ENCODE measurements at places on chromosomes 1 and 21.

DNA sequence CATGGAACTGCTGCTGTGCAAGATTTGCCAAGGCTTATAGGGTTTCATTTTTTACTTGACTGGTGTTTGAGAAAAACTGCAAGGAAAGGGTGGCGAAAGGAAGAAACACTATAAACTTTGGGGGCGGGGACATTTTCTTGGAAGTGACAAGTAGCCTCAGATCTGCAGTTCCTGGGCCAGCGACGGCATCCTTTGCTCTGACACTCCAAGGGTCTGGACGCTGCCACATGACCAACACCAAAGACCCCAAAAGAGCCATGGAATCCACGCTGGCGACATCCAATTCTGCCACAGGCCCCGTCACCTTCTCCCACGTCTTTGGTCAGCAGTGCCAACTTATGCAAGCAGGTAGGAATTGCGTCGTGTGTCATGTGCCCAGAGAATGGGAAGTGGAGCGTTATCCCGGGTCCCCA, 193.4 kb downstream of the PRDM2 start:
- DNase-seq = no peak

GRCh38 chr21:32364387-32364786, 28.4 kb downstream of the URB1 start:
- DNase-seq = no peak

DNA sequence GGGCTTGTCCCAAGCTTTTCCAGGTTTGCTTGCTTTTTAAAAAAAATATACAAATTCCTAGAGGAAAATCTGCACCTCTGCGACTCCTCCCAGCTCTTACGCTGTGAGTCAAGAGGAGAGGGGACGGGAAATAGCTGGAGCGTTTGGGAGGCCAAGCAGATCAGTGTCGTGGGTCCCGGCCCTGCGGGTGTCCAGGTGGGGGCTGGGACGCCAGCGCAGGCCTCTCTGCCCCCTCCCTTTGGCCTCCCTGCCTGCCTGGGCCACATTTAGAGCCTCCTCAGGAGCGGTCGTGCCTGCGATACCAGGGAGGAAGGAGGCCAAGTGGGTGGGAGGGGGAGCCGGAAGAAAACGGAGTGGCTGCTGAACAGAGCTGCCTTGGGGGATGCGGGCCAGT, 9.0 kb downstream of the WNT4 start:
- no peak for DNase-seq

- no peak for DNase-seq
Measured at GRCh38 chr1:58459911-58460310, 86.6 kb downstream of the OMA1 start.

GRCh38 chr1:205319081-205320018, 2.2 kb downstream of the NUAK2 start:
- DNase-seq = peak; percentile 65

DNA sequence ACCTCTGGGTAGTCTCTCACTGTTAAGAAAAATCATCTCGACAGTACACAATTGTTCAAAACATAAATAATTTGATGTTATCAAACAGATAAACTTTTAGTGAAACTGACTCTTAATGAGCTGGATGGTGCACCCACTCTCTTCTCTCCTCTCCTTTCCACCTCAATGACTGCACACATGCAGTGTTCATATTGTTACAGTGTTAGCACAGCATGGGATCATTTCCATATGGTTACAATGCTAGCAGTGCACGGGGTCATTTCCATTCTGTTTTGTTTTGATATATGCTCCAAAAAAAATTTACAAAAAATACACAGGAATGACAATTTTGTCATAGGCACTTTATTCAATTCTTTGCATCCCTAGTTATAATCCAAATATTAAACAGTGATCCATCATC, 26.4 kb upstream of the RNF187 start:
- no peak for DNase-seq

- no peak for DNase-seq
Measured at GRCh38 chr1:198264282-198264681, 107.5 kb downstream of the NEK7 start.

DNA sequence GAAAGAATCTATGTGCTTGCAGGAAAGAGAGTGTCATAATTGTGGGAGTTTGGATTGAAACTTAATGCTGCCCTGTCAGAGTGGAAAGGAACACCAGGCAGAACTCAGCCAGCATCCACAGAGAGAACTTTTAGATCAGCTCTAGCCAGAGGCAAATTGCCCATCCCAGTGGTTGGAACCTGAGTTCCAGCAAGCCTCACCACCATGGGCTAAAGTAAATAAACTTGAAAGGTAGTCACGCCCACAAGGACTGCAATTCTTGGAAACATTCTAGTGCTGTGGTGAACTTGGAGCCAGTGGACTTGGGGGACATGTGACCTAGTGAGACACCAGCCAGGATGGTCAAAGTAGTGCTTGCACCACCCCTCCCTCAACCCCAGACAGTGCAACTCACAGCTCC, 571.6 kb downstream of the LRRIQ3 start:
- no peak for DNase-seq

DNA sequence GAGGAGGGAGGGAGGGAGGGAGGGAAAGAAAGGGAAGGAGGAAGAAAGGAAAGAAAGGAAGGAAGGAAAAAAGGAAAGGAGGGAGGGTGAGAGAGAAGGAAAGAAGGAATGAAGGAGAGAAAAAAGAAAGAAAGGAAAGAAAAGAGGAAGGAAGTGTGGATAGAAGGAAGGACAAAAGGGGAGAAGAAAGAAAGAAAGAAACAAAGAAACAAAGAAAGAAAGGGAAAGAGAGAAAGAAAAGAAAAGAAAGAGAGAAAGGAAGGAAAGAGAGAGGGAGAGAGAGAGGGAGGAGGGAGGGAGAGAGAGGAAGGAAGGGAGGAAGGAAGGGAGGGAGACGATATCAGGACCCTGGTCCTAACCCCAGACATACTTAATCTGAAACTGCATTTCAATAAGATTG, 146.2 kb upstream of the ZC3H11B start:
- no peak for DNase-seq

DNA sequence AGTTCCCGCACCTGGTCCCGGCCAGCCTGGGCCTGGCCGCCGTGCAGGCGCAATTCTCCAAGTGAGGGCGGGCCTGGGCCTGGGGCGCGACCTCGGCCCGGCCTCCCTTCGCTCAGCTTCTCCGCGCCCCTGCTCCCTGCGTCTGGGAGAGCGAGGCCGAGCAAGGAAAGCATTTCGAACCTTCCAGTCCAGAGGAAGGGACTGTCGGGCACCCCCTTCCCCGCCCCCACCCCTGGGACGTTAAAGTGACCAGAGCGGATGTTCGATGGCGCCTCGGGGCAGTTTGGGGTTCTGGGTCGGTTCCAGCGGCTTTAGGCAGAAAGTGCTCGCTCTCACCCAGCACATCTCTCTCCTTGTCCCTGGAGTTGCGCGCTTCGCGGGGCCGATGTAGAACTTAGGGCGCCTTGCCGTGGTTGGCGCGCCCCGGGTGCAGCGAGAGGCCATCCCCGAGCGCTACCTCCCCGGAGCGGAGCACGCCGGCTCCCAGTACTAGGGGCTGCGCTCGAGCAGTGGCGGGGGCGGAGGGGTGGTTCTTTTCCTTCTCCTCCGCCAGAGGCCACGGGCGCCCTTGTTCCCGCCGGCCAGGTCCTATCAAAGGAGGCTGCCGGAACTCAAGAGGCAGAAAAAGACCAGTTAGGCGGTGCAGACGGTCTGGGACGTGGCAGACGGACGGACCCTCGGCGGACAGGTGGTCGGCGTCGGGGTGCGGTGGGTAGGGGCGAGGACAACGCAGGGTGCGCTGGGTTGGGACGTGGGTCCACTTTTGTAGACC, 1.2 kb downstream of the OLIG1 start:
- peak; percentile 33 for DNase-seq

GRCh38 chr1:11450310-11450709, 28.6 kb upstream of the DISP3 start:
- no peak for DNase-seq

- no peak for DNase-seq
Measured at GRCh38 chr1:179448437-179449149, 82.8 kb downstream of the AXDND1 start.

GRCh38 chr1:154155251-154155650, 378 bp upstream of the NUP210L start:
- DNase-seq = no peak

DNA sequence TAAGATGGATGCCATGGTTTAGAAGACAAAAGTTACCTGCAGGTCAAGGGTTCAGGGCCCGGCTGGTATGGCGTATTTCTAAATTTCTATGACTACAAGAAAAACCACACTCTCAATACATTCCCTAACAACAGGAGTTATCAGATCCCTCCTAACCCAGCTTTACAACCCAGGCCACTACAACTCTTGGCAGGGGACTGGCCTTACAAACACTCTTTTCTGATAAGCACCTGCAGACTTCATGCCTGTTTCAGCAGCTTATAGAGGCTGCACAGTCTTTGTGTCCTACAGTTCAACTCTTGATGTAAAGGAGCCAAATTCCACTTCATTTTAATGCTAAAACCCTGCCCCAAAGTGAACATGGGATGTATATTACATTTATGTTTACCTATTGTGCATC, 461.4 kb downstream of the SIPA1L2 start:
- no peak for DNase-seq

GRCh38 chr1:201042779-201043461, 19.4 kb upstream of the KIF21B start:
- peak; percentile 89 for DNase-seq

- no peak for DNase-seq
Measured at GRCh38 chr1:112322018-112322417, 74.0 kb upstream of the CTTNBP2NL start.
